Stimulated activated CD8-positive, alpha-beta memory T cell treated with anti-CD3 and anti-CD28 coated beads, Interleukin-15, amount 100 ng/mL, for 4 hours (primary cell): ENCODE measurements at places on chromosomes 1 and 21.

DNA sequence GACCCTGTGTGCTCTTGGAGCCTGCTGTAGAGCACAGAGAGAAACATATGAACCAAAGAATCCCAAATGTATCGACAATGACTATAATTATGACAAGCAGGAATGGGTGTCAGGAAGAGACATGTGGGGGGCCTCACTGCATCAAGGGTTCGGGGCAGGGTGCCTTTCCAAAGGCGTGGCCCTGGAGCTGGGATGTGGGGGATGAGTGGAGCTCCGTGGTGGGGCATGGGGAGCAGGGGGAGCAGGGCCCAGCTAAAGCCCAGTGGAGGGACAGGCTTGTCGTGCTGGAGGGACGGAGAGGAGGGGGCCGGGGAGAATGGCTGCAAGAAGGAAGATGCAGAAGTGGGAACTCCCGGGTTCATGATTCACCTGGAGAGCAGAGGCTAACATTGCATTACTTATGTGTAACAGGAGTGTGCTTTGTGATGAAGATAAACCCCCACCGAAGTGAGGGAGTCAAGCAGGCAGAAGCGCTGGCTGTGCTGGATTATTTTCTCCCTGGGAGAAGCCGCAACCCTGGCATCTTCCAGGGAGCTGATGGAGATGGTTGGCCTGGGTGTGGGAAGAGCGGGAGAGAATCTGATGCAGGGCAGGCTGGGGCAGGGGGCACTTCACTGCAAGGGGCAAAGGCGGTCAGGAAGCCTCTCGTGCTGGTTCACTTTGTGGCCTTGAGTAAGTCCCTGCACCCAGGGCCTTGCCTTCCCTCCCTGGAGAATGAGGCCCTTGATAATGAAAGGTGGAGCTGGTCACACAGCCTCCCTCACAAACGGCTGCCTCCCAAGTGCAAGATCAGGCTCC, 124.6 kb upstream of the RUNX3 start:
- no peak for DNase-seq

GRCh38 chr1:41589395-41589794, 104.9 kb upstream of the EDN2 start:
- DNase-seq = no peak

DNA sequence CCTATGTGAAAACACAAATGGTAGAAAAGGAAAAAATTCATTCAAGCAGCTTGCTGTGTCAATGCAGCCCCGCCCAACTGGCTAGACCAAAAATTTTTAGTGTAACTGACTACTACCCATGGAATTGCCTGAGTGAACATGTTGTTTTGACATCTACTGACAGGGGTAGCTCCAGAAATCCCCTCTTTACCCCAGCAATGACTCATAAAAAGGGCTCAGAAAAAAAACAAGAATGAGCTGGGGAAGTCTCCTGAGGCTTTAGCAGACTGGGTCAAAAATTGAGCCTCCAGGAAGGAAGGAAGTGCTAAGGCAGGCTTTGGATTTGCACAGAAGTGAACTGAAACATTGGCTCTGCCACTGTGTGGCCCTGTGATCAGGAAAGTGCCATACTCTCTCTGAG, 24.4 kb upstream of the FGGY start:
- DNase-seq = no peak

DNA sequence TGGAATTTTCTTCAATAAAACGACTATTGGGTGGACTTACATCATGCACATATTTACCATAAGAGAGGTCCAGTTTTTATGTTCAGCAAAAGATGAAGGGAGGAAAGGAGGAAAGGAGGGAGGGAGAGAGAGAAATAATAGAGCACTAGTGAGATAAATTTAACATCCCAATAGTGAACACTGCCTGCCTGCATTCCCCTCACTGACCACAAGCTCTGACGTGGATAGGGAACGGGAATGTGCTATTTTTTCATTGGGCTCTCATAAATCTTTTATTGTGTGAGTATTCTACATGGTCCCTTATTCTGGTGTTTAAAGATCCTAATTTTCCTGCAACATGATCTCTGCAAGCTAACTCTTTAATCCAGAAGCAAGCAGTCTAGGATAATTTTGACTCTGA, 82.1 kb downstream of the TTC3 start:
- DNase-seq = no peak

- no peak for DNase-seq
Measured at GRCh38 chr1:42002220-42002619, 83.5 kb upstream of the HIVEP3 start.

DNA sequence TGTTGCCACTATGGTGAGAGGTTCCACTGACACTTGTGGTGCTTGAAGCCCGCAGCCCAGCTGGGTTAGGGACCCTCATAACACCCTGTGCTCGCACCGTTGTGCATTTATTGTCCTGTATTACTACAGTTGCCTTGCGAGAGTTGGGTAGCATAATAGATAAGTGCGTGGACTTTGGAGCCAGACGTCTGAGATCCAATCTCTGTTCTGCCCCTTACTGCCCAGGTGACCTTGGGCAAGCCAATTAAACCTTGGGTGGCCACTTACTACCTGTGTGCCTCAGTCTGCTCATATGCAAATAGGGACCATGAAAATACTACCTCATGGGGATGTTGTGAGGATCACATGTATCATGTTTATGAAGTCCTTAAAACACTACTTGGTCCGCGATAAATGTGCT, 13.3 kb downstream of the C8B start:
- DNase-seq = no peak

DNA sequence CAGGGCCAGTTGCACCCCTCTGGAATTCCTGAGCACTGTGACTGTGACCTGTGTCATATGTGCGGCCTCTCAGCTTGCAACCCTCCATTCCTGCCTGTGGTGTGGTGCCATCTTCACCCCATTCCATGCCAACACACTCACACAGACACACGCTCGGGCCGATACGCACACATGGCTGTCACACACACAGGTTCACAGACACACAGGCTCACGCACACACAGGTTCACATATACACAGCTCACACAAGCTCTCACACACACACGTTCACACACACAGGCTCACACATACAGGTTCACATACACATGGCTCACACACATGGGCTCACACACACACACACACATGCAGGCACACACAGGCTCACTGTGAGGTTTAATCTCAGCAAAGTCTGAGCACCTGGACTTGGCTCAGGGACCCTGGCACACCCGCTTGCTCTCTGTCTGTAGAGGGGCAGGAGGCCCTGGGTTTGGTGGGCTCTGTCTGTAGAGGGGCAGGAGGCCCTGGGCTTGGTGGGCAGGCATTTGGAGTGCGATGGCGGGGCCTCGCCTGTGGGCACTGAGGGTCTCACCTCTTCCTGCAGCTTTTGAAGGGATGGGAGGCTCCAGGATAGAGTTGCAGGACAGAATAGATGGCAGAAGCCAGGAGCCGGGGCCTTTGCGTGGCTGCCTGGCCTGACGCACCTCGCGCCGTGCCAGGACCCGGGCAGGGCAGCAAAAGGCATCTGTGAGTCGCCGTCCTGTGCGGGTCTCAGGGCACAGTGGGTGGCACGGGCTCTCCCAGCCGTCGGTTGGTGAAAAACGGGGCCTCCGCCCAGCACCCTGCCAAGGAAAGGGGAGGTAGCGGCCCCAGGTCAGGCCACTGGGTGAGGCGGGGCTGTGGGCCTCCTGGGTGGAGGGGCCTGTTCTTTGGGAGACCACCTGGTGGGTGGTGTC, 17.1 kb downstream of the COL18A1 start:
- DNase-seq = no peak

- no peak for DNase-seq
Measured at GRCh38 chr1:3483801-3484444, 29.5 kb downstream of the ARHGEF16 start.

- no peak for DNase-seq
Measured at GRCh38 chr1:167114725-167115124, 20.9 kb downstream of the STYXL2 start.

DNA sequence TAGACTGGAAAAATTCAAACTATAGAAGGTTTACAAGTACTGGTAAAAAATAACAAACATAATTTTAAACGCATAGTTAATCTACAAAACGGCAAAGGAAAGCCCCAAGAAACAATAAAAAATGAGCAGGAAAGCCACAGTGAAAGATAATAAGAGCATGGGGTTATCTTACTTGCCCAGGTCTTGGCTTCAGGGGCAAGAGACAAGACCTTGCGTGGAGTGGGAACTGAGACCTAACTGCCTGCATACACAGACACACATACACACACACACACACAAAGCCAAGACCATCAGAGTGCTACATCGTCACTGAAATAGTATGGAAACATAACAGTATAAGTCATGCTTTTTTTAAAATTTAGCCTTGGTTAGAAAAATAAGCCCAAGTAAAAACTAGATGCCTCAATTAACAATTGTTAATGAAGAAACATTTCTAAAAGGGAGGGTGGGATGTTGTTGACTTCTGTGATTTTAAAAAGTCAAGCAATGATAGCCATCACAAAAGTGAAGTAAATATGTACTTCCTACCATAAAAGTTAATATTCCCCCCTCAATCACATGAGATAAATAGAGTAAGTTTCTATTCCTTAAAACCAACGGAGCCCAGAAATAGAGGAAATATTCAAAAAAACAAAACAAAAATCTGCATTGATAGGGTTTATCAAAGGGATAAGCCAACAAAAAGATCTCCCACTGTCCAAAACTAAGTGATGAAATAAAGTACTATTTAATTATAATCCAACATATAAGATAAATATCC, 29.4 kb upstream of the CRP start:
- no peak for DNase-seq

GRCh38 chr21:45618846-45619485, 24.6 kb upstream of the PCBP3 start:
- DNase-seq = no peak

DNA sequence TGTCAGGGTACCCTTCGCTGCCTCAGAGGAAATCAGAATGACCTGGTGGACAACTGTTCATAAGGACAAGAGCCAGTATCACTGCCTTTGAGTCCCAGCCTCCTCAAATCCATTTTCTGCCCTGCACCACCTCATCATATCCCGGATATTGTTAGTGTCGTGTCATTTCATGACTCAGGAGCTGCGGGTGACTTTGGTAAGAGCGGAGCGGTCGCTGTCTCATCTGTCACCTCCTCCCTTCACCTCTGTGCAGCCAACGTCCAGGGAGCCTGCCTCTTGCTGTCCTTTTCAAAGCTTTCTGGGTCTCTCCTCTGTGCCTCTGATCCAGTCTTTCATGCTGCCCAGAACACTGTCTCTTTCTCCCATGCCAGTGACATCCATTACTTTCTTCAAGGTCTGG, 7.0 kb upstream of the C1orf198 start:
- DNase-seq = no peak

DNA sequence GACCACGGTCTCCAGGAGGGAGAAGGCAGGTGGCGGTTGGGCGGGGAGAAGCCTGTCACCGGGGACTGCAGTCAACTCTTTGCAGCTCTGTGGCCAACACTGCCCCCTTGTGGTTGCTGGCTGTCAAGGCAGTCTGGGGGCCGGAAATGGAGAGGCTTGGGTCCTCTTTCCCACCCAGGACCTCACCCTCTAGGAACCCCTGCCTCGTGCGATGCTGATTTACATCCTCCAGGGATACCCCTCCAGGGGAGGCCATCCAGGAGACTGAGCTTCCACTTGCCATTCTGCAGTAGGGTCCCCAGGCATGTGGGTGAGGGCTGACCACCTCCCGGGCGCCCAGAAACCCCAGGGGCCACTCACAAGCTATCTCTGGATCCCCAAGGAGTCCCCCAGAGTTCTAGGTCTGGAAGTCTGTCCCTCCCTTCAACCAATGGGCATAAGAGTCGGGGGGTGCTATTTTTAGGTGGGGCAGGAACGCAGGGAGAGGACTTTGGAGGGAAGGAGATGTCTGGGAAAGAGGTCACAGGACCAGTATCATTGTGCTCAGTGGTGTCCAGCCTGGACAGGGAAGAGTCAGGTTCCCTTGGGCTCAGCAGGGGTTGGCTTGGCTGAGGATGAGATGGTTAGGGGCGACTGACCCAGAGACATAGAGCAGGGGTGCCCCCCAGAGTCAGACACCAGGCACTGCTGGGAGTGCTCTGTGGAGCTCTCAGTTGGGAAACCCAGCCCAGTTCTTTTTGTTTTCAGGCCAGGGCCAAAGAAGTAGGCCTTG, 7.1 kb upstream of the GPR61 start:
- peak; percentile 79 for DNase-seq

DNA sequence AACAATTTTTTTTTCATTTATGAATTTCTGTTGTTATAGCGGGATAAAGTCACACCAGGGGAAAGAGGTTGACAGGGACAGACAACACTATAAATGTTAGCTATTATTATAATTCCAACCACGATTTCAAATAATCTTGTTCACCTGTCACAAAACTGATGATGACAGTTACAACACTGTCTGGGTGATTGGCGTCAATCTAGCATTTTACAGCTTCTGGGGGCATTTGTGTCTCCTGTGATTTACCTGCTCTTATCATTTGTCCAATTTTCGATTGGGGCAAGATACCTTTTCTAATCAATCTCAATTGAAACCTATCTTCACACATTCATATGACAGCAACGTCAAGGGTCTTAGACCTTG, 44.6 kb upstream of the LYST start:
- DNase-seq = no peak

DNA sequence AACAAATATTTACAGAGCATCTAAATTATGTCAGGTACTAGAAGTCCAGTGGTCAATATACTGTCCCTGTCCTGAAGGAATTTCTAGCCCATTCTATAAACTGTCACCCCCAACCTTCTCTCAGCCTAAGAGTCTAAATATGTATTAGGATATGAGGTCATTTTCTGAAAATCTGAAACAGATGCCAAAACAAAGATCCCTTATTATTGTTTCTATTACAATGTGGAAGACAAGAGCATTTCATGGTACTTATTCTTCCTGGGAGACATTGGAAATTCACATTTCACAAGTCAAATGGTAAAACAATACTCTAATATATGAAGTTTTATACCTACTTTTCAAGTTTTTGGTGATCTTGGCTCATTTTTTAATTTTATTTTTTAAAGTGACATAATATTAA, 2.6 kb downstream of the CLCA1 start:
- no peak for DNase-seq

GRCh38 chr1:18541046-18541795, 60.5 kb downstream of the KLHDC7A start:
- DNase-seq = no peak

DNA sequence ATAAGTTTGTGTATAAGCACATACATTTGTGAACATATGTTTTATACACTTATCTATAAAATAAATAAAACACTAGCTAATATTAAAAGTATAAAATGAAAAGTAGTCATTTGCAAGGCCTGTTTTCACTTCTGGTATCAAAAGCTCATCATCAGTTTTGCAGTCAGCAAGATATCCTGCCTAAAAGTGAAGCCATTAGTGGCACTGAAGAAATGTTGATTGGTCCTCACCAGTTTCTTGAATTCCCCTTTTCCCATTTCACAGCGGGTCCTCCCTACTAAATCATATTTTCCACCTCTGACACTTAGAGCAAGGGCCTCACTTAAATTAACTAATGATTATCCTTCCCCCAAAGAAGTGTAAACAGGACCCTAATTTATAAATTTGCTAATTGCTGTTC, 6.7 kb downstream of the TBX15 start:
- DNase-seq = no peak

DNA sequence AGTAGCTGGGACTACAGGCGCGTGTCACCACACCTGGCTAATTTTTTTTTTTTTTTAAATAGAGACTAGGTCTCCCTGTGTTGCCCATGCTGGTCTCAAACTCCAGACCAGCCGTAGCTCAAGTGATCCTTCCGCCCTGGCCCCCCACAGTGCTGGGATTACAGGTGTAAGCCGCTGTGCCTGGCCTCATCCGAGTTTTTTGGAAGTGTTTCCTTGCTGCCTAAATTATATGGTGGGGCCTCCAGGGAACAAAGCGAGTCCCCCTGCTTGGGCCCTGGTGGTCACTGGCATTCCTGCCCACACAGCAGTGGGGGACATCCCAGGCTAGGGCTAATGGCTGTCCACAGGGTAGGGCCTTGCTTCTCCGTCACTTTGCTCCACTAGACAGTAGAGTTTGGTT, 143.8 kb downstream of the PCBP3 start:
- no peak for DNase-seq
